ENCODE measurements at places on chromosomes 13 and 19.

- no peak for DNase-seq
- H3K27me3 ChIP-seq: no peaks in the 10 kb centered on the region
- H3K4me3 ChIP-seq: no peak overlapping the region
- no peaks in the 10 kb centered on the region for H3K36me3 ChIP-seq
- H3K4me1 ChIP-seq: no peaks in the 10 kb centered on the region
- no peak overlapping the region for H3K27ac ChIP-seq
Observed at GRCh38 chr19:33947265-33947964, 150.7 kb downstream of the KCTD15 start.

DNA sequence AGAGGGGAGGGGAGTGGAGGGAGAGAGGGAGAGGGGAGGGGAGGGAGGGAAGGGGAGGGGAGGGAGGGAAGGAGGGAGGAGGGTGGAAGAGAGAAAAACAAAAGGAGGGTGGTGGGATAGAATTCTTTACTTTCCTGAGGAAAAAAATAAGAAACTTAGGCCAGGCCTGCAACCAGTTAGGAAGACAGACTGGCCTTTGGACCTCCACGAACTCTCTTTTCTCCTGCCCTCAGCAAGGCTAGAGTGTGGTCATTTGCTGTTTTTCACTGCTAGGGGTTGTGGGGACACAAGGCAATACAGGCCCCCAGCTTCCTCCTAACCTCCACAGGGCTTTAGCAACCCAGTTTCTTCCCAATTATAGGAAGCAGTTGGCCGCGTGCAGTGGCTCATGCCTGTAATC is 4.2 kb downstream of the CCDC8 start:
- DNase-seq: no peak
- no peaks in the 10 kb centered on the region for H3K36me3 ChIP-seq
- H3K4me3 ChIP-seq: no peak overlapping the region
- peaks cover 83% of the 10 kb centered on the region for H3K27me3 ChIP-seq
- H3K27ac ChIP-seq: no peak overlapping the region

- no peak overlapping the region for H3K4me3 ChIP-seq
- H3K27ac ChIP-seq: no peak overlapping the region
- H3K27me3 ChIP-seq: no peaks in the 10 kb centered on the region
- H3K4me1 ChIP-seq: peaks cover 3% of the 10 kb centered on the region
- no peaks in the 10 kb centered on the region for H3K36me3 ChIP-seq
Observed at GRCh38 chr13:20711301-20712044, 8.0 kb downstream of the IL17D start.

GRCh38 chr19:46186101-46186716 is 38.2 kb downstream of the IGFL2 start:
- no peaks in the 10 kb centered on the region for H3K4me1 ChIP-seq
- no peak overlapping the region for H3K4me3 ChIP-seq
- H3K27me3 ChIP-seq: peaks cover 17% of the 10 kb centered on the region
- no peak overlapping the region for H3K27ac ChIP-seq
- DNase-seq: no peak

DNA sequence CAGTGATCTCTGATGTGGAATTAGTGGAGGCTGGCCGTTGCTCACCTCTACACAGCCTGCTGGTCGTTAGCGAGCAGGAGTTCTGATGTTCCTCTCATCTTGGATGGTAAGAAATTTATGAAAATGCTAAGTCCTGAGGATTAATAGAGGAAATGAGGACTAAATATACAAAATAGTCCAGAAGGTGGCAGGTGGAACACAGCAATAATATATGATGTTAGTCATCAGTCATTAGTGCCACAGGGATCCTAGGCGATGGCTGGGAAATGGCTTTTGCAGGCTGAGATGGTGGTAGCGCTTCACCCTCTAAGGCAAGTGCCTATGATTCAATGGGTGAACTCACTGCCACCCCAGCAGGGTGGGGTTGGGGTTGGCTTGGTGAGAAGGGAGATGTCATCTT is 338.6 kb upstream of the TMTC4 start:
- H3K4me3 ChIP-seq: no peak overlapping the region
- no peak overlapping the region for H3K27ac ChIP-seq
- no peaks in the 10 kb centered on the region for H3K36me3 ChIP-seq
- peaks cover 4% of the 10 kb centered on the region for H3K27me3 ChIP-seq
- no peak for DNase-seq
- no peaks in the 10 kb centered on the region for H3K4me1 ChIP-seq

GRCh38 chr19:46856062-46857022 is 4.5 kb upstream of the ARHGAP35 start:
- peak; percentile 96 for DNase-seq
- H3K27ac ChIP-seq: no peak overlapping the region
- peaks cover 13% of the 10 kb centered on the region for H3K4me1 ChIP-seq
- H3K27me3 ChIP-seq: no peaks in the 10 kb centered on the region

- H3K4me3 ChIP-seq: no peak overlapping the region
- DNase-seq: no peak
- no peak overlapping the region for H3K27ac ChIP-seq
- H3K4me1 ChIP-seq: peaks cover 1% of the 10 kb centered on the region
- H3K27me3 ChIP-seq: peaks cover 9% of the 10 kb centered on the region
Observed at GRCh38 chr19:23420824-23421223, 25.6 kb upstream of the ZNF91 start.

DNA sequence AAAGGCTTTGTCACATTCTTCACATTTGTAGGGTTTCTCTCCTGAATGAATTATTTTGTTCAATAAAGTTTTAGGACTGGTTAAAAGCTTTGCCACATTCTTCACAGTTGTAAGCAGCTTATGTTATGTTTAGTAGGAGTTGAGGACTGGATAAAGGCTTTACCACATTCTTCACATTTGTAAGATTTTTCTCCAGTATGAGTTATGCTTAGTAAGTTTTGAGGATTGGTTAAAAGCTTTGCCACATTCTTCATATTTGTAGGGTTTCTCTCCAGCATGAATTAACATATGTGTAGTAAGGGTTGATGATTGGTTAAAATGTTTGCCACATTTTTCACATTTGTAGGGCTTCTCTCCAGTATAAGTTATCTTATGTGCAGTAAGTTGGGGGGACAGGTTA is 79.9 kb downstream of the ZNF431 start:
- no peak overlapping the region for H3K4me3 ChIP-seq
- H3K36me3 ChIP-seq: no peaks in the 10 kb centered on the region
- no peak overlapping the region for H3K27ac ChIP-seq
- DNase-seq: no peak
- no peaks in the 10 kb centered on the region for H3K27me3 ChIP-seq

DNA sequence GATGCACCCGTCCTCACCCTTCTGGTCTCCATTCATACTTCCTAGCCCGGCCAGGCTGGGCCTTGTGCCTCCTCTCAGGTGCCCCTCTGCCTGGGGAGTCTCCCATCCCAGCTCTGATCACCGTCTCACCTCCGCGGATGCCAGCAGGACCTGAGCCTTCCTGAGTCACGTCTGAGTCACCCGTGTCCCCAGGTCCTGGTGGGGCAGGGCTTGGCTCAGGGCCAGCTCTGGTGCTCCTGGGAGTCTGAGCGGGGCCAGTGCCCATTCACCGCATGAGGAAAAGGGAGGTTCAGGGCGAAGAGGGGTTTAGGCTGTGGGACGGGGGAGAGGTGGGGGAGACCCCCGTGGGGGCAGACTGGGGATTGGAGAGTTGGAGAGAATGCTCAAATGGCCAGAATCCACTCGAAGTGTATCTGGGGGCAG is 593 bp downstream of the ATP8B3 start:
- peak overlapping the region; percentile 57 for H3K4me3 ChIP-seq
- no peak overlapping the region for H3K27ac ChIP-seq
- H3K4me1 ChIP-seq: peaks cover 25% of the 10 kb centered on the region
- no peaks in the 10 kb centered on the region for H3K36me3 ChIP-seq

GRCh38 chr13:110329798-110330461 is 22.8 kb downstream of the COL4A2 start:
- peaks cover 12% of the 10 kb centered on the region for H3K27me3 ChIP-seq
- no peak overlapping the region for H3K4me3 ChIP-seq
- no peak overlapping the region for H3K27ac ChIP-seq
- no peaks in the 10 kb centered on the region for H3K36me3 ChIP-seq
- no peaks in the 10 kb centered on the region for H3K4me1 ChIP-seq

DNA sequence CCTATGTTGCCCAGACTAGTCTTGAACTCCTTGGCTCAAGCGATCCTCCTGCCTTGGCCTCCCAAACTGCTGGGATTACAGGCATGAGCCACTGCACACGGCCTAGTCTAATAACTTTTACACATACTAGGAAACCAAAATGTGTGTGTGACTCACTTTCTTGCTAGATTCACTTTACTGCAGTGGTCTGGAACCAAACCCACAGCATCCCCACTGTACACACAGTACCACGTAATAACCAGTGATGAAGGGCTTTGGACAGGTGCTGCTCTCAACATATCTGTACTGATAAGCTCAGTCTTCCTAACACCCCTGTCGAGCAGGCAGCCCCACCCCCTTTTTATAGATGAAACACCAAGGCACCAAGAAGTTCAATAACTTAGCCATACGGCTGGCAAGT is 5.1 kb downstream of the DNMT1 start:
- no peak for DNase-seq
- H3K27me3 ChIP-seq: no peaks in the 10 kb centered on the region
- H3K4me1 ChIP-seq: peaks cover 3% of the 10 kb centered on the region

DNA sequence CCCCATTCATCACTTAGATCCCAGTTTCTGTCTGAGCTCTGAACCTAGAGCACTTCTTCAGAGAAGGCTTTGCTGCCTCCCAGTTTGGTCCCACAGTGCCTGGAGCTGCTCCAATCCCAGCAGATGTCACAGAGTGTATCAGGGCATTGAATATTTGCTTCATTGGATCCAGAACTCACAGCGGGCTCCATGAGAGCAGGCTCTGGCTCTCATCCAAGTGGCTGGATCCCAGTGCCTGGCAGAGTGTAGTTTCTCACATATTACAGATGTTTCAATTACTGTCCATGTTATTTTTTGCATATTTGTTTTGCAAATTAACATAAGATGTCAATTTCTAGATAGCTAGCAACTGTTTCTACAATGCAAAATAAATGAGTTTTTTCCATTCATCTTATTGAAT is 50.6 kb downstream of the MYO16 start:
- no peaks in the 10 kb centered on the region for H3K36me3 ChIP-seq
- DNase-seq: no peak
- no peak overlapping the region for H3K27ac ChIP-seq
- no peaks in the 10 kb centered on the region for H3K27me3 ChIP-seq
- no peak overlapping the region for H3K4me3 ChIP-seq

DNA sequence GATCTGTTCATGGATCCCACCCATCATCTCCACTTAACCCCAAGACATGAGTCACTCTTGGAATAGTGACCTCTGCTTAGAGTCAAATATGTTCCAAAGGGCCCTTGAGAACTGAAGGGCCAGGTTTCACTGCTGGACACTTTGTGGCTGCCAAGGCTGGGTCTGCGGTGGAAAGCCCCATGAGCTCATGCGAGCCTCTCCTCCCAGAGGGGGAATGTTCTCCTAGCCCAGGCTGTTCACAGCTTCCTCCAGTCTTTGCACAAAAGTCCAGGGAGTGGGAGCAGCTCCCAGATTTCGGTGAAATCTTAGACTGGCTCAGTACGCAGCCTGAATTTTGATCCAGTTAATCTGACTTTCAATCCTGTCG is 732 bp upstream of the DCLK1 start:
- peaks cover 56% of the 10 kb centered on the region for H3K27me3 ChIP-seq
- no peak for DNase-seq
- H3K4me1 ChIP-seq: peaks cover 10% of the 10 kb centered on the region
- H3K4me3 ChIP-seq: no peak overlapping the region

DNA sequence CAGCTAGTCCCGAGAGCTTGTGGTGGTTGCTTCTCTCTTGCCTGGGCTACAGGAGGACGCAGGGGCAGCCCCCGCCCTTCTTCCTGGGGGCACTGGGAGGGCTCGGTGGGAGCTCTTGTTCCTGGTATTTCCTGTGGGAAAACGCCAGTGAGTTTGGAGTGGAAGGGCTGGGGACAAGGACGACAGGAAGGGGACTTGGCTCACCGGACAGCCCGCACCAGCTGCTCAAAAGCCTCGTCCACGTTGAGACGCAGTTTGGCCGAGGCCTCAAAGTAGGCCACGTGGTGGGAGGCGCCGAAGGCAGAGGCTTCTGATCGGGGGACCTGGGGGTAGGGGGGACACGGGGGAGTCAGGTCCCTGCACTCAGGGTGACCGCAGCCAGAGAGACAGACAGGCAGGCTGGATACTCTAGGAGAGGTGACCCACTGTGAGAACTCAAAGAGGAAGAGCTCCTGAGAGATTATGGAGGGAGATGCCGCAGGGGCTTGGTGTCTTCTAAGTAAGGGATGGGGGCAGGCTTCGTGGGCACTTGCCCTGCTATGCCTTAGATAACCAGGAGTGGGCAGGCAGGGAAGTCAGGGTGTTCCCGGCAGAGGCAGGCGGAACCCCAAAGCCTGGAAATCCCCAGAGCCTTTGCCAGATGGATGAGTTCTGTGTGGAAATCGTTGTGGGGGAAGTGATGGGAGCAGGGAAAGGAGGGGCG is 4.3 kb downstream of the RRAS start:
- H3K36me3 ChIP-seq: no peaks in the 10 kb centered on the region
- no peak overlapping the region for H3K4me3 ChIP-seq
- no peak overlapping the region for H3K27ac ChIP-seq
- no peaks in the 10 kb centered on the region for H3K27me3 ChIP-seq
- peak; percentile 22 for DNase-seq
- no peaks in the 10 kb centered on the region for H3K4me1 ChIP-seq

DNA sequence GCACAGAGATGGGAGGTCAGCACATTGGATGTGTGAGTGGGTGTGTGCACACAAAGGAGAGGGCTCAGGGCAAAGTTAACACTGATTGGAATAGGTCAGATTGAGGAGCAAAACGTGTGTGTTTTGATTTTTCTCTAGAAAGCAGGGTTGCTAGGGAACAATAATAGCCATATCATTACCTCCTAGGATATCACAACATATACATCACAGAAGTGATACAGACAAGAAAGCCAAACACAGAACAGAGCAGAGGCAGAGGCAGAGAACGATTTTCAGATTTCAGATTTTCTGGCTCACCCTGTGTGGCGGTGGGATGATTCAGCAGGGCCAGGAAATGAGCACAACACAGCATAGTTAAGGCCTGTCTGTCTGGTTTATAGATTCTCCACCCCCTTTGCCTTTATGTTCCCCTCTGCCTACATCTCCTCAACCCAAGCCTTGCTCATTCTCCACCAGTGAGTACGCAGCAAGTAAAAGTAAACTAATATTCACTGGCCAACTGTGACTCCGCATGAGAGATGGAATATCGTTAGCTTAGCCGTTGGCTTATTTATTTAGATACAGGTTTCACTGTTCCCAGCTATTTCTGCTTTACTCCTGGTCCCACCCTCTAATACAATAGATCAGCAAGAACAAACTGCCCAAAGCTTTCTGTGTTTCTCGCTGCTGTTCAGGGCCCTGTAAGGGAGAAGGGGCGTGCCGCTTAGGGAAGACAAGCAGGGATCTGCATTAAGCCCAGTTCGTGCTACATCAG is 182.7 kb upstream of the TSC22D1 start:
- peak; percentile 47 for DNase-seq
- H3K4me3 ChIP-seq: no peak overlapping the region
- H3K36me3 ChIP-seq: no peaks in the 10 kb centered on the region
- no peaks in the 10 kb centered on the region for H3K27me3 ChIP-seq
- no peaks in the 10 kb centered on the region for H3K4me1 ChIP-seq
- H3K27ac ChIP-seq: no peak overlapping the region

- H3K4me3 ChIP-seq: peak overlapping the region; percentile 97
- H3K27ac ChIP-seq: peak overlapping the region; percentile 83
- DNase-seq: peak; percentile 61
- peaks cover 32% of the 10 kb centered on the region for H3K36me3 ChIP-seq
- H3K4me1 ChIP-seq: peaks cover 11% of the 10 kb centered on the region
- no peaks in the 10 kb centered on the region for H3K27me3 ChIP-seq
Observed at GRCh38 chr19:56566904-56567273, 379 bp upstream of the ZNF470 start.

All from common myeloid progenitor, CD34-positive (primary cell).